Skeletal muscle cell (primary cell): ENCODE measurements at places on chromosomes 13 and 19.

GRCh38 chr19:49663224-49663623, 2.4 kb downstream of the IRF3 start:
- no peak for DNase-seq

GRCh38 chr19:16625163-16625958, 2.6 kb downstream of the MED26 start:
- no peak for DNase-seq

GRCh38 chr13:19053561-19053960, 128.1 kb downstream of the TUBA3C start:
- no peak for DNase-seq

- no peak for DNase-seq
These were observed 766 bp downstream of the SBNO2 start for GRCh38 chr19:1173159-1173844.

GRCh38 chr13:20546556-20546955, 20.4 kb upstream of the IFT88 start:
- DNase-seq = no peak

DNA sequence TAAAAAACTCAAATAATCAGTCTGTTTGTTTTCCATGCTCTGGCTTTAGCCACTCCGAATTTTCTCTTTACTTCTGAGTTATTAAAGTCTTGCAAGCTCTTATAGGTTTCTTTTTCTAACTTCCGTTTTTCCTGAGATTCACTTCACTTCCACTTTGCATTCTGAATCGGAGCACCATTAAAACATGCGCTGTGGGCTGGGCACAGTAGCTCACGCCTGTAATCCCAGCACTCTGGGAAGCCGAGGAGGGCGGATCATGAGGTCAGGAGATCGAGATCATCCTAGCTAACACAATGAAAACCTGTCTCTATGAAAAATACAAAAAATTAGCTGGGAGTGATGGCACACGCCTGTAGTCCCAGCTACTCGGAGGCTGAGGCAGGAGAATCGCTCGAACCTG, 357.9 kb downstream of the SLITRK6 start:
- DNase-seq = no peak

DNA sequence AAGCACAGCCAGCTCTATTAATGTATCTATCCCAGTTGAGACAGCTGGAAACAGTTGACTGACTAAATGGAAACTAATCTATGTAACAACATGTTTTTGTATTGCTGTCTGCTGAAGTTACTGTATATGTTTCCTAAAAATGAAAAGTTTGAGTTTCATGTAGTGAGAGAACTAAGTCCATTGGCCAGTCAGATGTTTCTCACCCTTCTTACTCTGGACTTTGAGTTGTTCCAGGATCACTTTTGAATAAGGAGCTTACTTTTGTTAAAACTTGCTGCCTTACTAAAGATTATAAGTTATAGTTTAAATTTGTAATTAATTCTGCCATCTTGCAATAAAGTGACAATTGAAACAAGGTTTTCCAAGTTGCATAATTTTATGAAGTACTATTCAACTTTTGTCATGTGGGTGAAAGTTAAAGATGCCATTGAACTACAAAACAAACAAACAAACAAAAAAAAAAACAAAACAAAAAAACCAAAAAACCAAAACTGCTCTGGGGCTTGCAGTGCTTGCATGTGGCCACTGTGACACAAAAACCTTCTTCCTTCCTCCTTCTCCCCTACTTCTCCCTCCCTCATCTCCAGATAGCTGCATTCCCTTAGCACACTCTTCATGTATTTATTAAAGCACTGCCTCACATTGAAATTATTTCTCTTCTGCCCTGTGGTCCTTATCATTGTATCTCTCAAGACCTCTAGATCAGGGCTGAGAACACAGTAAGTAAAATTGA, 15.3 kb downstream of the WDFY2 start:
- no peak for DNase-seq

DNA sequence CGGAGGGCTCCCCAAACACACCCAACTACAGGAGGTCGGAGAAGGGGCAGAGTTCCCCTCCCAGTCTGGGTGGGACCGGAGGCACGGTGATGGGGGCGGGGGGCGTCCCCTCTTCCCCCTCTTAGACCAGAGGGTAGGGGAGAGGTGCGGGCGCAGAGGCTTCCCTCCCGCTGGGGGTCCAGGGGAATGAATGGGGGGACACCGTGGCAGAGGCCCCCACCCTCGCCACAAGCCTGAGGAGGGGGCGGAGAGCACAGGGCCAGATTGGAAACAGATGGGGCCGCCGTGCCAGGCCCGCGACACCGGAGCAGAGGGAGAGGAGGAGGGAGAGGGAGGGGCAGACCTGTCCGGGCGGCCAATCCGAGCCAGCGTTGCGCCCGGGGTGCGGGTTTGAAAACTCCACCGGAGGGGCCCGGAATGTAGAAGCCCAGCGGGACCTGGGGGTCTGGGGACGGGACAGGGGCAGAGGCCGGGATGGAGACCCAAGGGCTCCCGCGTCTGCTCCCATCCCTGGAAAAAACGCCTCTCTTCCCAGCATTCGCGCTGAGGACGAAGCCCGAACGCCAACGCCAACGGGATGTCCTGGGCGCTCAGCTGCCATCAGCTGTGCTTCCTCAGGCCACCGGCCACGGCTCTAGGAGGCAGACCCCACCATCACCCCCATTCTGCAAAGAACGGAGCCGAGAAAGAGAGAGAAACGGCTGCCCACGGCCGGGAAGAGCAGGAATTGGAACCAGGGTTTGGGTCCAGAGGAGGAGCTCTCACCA, 46.8 kb downstream of the PTPRS start:
- DNase-seq = no peak

GRCh38 chr13:50918567-50918966, 9.0 kb downstream of the RNASEH2B start:
- DNase-seq = no peak

DNA sequence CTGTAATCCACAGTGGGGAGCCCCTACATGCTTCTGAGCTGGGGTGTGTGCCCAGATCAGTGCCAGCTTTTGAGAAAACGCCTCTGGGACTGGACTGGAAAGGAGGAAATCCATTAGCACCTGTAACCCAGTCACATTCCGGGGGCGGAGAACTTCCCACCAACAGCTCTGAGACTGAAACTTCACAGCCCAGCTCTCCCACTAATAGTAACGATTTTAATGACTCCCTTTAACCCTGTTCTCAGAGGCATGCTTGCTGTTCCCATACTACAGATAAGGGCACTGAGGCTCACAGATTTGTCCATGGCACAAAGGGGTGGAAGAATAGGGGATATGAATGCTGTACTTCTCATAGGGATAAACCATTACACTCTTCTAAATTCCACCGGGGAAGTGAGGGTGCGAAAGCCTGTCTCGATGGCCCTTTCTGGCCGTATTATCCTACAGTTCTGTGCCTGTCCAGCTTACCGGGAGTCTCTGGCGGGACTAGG, 851 bp downstream of the FBXO46 start:
- no peak for DNase-seq

GRCh38 chr19:3362217-3362906, 4.0 kb upstream of the NFIC start:
- DNase-seq = no peak

GRCh38 chr13:97434397-97435201, 630 bp downstream of the RAP2A start:
- no peak for DNase-seq

DNA sequence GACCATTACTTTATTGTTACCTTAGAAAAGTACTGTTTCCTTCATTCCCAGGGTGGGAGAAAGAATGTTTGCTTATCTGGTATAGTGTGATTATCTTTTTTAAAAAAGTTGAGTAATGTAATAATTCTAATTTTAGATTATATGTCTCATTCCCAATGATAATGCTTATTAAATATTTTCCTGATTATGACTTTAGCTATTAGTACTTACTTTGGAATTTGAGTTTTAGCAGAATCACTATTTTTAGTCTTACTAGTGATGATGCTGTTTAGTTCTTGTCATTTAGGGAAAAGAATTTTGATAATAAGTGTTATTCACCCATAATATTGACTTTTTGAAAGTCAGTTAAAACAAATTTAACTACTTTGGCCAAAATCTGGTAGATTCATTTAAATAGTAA, 95.2 kb downstream of the FRY start:
- no peak for DNase-seq

- DNase-seq = peak; percentile 34
These were observed 110.6 kb downstream of the DNAJC3 start for GRCh38 chr13:95787356-95788099.

- DNase-seq = no peak
These were observed 22.0 kb upstream of the UBAC2 start for GRCh38 chr13:99178636-99179035.

DNA sequence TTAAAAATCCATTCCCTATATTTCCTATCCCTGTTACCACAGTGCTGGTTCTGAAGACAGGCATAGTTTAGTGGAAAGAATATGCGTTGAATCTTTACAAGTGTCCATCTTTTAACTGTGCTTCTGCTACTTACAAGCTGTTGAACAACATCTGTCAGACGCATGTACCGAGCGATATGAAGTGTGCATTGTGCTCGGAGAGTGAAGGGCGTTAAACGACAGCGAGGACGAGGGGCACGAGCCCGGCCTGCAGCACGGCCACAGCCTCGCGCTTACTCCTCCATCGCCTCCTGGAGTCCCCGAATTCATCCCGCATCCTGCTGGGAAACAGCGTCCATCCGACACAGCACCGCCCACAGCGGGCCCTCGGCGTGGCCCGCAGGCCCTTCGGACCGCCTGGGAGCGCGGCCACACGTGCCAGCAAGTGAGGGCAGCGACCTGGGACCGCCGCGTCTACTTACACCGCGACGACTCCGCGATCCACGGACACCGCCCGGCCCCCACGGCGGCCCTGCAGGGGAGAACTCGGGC, 514 bp downstream of the PCID2 start:
- DNase-seq = no peak

DNA sequence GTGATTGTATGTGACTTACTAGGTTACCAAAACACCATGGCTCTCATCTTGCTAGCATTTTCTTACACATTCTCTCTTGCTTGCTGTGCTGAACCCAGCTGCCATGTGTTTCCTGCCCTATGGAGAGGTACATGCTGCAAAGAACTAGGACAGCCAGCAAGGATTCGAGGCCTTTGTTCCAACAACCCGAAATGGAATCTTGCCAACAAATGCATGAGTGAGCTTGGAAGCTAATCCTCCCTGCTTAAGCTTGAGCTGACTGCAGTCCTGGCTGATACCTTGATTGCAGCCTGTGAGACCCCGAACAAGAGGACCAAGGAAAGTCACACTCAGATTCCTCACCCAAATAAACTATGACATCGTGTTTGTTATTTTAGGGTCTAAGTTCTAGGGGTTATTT, 651.2 kb downstream of the SLITRK6 start:
- DNase-seq = peak; percentile 7

GRCh38 chr13:23212671-23213070, 31.9 kb downstream of the SGCG start:
- DNase-seq = no peak

- DNase-seq = peak; percentile 47
These were observed 102.7 kb upstream of the POSTN start for GRCh38 chr13:37701306-37701705.

DNA sequence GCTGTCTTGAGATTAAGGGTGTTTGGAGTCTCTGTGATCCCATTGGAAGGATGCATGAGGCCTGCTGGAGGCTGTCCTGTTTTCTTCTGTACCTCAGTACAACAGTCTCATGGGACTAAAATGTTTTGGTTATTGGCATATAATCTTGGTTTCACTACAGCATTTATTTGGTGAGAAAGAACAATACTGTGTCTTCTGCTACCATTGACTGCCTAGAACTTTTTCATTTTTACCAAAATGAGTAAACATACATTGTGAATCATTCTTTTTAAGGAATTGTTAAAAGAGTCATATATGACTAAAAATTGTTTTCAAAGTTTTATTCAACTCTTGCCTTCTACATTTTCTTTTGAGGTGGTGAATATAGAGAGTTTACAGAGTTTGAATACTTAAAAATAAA, 459.8 kb downstream of the GPC6 start:
- DNase-seq = no peak

DNA sequence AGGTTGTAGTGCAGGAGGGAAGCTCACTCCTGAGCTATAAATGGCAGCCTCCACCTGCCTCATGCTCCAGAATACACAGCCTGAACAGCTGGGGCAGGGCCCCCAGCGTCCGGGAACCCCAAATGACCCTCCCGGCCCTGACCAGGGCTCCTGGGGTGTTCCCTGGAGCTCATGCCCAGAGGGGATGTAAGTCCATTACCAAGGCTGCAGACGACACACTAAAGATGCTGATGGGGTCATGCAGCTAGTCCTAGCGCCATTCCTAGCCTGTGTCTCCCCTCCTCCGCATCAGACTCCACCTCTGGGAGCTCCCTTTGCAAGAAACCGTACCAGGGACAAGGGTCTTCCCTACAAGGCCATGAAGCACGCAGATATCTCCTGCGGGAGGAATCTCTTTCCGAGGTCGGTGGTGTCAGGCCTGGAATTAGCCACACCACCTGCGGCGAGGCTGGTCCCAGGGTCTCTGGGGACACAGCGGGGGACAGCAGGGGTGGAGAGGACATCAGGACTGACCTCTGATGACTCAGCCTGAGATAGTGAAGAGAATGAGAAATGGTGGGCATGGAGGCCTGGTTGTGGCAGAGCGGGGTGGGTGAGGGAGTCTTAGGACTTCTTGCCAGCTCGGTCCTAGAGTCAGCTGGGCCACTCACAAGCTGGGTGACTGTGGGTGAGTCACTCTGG, 11.9 kb upstream of the TPM4 start:
- DNase-seq = no peak

DNA sequence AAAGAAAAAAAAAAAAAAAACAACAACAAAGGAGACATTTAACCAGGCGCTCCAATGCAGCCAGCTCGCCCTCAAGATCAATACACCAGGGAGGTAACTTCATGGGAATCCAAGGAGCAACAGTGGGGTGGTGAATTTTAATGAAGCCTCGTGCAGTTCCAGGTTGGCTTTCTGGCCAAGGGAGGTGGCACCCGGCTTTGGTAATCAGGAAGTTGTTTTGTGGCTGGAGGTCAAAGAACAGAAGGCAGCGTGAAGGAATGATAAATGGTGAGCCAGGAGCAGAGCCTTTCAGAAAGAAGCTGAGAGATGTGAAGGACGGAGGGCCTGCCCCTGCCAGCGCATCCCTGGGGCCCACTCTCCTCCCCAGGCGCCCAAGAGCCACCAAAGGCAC, 188.2 kb upstream of the TSC22D1 start:
- DNase-seq = no peak

DNA sequence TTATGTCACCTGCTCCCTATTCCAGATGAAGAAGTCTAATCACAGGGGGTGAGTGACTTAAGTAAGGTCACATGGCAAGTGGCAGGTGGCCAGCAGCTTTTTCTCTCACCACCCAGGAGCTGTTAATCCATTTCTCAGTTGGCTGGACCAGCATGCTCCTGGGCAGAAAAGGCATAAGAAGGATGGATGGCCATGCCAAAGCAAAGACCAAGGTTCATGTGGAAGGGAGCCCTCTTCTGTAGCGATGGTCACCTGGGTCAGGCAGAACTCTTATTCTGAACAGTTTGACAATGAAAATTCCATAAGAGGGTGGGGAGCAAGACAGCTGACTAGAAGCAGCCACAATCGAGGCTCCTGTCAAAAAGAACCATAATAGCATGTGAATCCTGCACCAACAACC, 538.1 kb downstream of the SUCLA2 start:
- DNase-seq = no peak

DNA sequence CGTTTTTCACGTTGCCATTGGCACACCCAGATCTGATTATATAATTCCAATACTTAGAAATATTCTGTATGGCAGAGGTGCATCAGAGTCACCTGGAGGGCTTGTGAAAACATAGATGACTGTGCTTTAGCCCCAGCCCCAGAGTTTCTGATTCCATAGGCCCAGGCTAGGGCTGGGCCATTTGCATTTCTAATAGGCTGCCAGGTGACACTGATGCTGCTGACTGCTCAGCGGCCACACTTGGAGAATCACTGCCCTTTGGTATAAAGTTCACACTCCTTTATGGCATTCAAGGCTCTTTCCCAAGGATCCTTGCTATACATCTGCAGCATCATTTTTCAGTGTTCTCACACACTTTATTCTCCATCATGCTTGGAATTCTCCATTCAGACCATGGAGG, 137.1 kb downstream of the AKAP11 start:
- DNase-seq = no peak
